ENCODE measurements at places on chromosomes 4 and X.

DNA sequence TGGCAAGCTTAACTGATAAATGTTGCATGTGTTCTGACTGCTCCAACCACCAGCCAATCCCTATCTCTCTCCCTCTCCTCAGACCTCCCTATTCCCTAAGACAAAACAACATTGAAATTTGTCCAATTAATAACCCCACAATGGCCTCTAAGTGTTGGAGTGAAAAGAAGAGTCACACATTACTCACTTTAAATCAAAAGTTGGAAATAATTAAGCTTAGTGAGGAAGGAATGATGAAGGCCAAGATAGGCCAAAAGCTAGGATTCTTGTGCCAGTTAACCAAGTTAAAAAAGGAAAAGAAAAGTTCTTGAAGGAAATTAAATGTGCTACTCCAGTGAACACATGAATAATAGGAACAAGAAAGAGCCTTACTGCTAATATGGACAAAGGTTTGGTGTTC lies 55.6 kb downstream of the FBXW7 start:
- no peak for DNase-seq

- DNase-seq, result no peak
Measured at GRCh38 chr4:52711834-52712250, 39.4 kb downstream of the ERVMER34-1 start.

- no peak for DNase-seq
Measured at GRCh38 chr4:84224522-84224921, 274.6 kb downstream of the NKX6-1 start.

DNA sequence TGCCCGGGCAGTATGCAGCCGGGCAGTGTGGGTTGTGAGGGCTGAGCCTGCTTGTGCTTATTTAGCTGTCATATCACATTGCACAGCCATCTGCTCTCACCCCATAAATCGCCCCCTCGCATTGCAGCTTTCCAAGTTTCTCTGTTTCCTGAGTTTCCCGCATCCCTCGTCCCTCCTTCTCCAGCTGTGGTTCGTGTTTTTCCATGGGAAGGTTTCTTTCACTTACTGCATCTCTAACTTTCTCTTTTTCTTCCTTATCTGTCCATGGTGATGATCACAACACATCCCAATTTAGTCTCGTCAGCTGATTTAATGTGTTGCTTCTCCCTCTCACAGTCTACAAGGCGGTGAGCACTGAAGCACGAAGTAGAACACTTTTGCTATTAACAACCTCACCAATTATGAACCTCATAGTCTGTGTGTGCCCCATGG lies 118.1 kb downstream of the ENPP6 start:
- no peak for DNase-seq

GRCh38 chrX:19659929-19660328 lies 144.6 kb upstream of the MAP3K15 start:
- no peak for DNase-seq

GRCh38 chr4:61251129-61251528 lies 51.0 kb downstream of the ADGRL3 start:
- no peak for DNase-seq

- no peak for DNase-seq
Measured at GRCh38 chr4:47945930-47946726, 31.7 kb upstream of the NFXL1 start.

- DNase-seq, result no peak
Measured at GRCh38 chr4:163967263-163967662, 472.8 kb downstream of the TMA16 start.

DNA sequence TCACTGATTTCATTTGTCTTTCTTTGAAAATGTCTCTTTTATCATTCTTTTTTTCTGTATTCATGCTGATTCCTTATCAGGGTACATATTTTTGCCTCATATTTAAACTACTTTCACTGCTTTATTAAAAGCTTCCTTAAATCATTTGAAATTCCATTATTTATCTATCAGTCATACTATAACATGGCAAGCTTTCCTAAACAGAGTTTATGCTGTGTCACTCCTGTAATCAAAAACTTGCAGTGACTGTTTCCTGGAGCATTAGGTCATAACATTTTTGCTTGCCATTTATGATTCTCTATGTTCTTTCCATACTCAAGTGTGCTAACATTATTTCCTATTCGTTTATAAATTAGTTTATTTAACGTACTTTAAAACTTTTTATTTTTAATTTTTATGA lies 203.7 kb downstream of the BMPR1B start:
- no peak for DNase-seq

GRCh38 chr4:140239311-140239710 lies 85.3 kb upstream of the MAML3 start:
- DNase-seq, result no peak

DNA sequence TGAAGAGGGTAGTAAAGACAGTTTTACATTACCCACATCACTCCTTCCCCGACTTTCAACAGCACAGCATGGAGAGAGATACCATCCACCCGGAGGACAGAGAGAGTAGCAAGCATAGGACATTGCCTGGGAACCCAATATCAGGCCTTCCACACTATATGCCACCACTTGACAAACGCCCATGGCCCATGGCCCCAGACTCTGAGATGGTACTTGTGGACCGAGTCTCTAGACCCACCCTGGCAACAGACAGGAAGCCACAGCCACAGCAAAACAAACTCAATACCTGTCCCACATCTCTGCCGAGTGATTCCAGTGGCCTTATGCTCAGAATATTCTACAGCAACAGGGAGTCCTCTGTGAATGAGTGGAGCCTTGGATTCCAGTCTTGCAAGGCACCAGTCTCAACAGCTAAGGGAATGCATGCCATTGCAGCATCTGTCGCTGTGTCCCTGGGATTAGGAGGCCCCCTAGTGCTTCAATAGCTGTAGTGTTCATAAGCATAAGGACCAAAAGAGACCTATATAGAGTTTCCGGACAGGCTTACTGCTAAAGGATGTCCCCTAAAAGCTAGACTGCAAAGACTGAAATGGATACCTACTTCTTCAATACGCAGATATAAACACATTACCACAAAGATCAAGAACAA lies 14.7 kb upstream of the CT55 start:
- peak; percentile 28 for DNase-seq

DNA sequence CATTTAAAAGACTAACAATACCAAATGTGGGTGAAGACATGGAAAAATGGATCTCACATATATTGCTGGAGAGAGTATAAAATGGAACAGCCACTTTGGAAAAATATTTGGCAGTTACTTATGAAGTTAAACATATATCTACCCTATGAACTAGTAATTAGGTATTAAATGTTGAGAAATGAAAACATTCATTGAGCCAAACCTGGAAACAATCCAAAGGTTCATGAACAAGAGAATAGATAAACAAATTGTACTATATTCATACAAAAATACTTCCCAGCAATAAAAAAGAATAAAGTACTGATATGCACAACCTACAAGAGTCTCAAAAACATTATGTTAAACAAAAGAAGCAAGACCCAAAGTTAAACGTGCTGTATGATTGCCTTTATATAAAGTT lies 4.0 kb upstream of the EGF start:
- DNase-seq, result no peak

DNA sequence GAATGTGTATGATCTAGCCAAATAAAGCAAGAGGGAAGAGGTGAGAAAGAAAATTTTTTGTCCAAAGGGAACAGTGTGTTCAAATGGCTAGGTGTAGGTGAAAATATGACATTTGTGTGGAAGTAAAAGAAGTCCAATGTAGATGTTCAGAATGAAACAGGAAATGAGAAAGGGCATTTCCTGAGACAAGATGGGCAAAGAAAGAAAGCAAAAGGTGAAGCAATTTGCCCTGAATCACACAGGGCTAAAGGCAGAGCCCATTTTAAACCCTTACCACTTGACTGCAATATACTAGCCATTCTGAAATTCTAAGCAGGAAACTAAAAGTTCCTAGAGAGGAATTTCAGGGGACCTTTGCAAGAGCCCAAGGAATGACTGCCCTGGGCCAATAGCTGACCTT lies 36.0 kb downstream of the CLOCK start:
- DNase-seq, result no peak

DNA sequence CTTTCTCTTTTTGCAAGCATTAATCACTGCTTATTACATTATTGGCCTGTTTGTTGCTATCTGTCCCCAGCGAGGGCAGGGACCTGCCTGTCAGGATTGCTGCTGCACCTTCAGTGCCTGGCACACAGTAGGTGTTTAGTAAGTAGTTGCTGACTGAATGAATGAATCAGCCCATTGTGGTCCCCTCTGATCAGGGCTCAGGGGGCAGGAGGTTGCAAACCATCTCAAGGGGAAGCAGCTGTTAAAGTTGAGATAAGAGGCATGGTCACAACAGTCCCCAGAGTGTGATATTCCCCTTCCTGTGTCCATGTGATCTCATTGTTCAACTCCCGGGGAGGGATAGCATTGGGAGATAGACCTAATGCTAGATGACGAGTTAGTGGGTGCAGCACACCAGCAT lies 85.4 kb downstream of the WFS1 start:
- no peak for DNase-seq

DNA sequence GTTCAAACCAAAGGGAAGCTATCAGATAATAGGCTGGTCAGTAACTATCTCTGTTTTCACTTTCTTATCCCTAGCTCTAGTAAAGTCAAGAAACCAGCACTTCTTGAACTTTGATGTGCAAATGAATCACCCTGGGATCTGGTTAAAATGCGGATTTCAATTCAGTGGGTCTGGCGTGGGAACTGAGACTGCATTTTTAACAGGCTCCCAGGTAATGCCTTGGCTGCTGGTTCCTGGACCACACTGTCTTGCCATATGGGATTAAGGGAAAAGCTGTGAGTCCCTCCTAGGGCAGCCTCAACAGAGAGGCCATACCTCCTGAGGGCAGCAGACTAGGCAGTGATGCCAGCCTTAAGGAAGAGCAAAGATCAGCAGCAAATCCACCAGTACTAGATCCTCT lies 1.7 kb downstream of the RNF175 start:
- no peak for DNase-seq

- no peak for DNase-seq
Measured at GRCh38 chrX:148574237-148574973, 74.0 kb downstream of the AFF2 start.

DNA sequence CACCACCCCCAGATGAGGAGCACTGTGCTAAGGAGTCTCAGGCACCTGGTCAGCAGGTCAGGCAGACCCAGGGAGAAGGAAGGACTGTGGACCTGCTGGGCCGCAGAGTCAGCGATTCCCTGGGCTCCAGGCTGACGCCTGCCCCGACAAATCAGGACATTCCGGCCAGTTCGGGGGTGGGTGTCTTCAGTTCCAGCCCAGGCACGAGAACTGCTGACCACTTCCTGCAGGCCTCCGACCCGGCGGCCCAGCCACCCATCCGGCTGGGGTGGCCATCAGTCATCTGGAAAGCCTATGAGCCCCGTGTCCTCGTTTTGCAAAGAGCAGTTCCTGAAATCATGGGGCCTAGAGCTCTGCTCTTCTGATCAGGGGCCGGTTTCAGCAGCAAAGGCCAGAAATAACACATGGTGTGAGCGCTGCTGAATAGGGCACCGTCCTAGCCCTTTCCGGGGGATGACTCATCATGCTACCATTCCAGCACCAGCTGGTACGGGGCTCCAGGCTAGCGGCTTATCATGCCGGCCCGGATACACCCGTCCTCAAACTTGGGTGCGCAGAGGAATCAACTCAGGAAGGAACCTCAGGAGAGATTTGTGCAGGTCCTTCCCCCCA lies 7.8 kb upstream of the SH3TC1 start:
- DNase-seq, result no peak

GRCh38 chr4:8067274-8067936 lies 91.2 kb downstream of the ABLIM2 start:
- no peak for DNase-seq

DNA sequence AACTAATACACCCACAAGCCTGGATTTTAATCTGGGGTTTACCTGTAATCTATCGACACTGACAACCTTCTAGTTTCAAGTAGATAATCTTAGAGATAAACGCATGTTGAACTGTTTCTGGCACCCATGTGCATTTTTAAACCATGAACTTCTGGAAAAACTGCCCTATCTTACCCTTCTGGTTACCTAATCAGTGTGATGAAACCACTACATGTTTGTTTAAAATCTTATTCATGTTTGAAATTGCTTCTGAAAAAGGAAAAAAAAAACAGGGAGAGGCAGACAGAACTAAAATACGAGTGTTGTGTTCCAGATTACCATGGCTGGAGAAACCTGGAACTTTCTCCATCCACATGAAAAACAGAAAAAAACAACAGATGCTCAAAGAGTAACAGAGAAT lies 139.3 kb downstream of the MID1IP1 start:
- no peak for DNase-seq

DNA sequence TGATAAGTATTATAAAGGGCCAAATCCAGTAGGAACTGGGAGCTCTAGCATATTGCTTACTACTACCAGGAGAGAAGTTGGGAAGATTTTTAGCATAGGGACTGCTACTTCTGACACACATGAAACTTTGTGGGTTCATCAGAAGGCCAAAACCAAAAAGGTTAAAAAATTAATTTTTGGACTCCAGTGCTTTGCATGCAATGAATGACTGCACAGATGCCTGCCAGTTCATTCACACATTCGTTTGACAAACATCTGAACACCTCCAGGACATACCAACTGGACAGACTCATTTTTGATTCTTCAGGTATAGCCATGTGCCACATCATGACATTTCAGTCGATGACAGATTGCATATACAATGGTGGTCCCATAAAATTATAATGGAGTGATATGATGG lies 79.8 kb downstream of the MID1IP1 start:
- no peak for DNase-seq

DNA sequence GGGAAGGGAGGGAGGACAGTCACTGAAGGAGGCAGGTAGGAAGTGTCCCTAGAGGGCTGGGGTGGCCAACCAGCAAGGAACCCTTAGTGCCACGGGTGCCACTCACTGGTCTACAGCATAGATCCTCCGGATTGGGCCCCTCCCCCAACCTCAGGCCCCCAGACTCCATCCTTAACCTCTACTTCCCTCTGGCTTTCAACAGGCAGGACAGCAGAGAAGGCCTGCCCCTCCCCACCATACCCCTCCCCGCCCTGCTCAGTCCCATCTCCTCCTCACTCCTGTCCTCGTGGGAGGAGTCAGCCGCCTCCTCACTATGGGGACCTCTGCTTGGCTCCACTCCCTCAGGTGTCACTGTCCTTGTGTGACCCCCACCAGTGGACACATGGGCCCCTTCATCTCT lies 77.7 kb upstream of the PSAPL1 start:
- DNase-seq, result no peak

DNA sequence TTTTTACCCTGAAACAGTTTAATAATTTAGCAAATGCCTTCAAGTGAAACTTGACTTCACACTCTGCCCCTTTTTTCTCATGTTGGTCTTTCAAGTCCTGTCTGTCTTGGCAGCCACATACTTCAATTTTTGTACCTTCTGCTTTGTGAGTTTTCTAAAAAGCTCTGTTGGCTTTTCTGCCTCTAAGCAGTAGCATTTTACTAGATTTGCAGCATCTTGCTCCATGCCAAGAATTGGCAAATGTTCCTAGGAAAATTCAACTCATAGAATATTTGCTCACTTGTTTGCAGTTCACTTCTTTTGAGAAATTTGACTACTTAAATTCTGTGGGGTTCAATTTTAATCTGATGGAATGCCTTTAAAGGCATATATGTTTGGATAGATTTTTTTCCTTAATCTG lies 59.2 kb downstream of the FAM47A start:
- no peak for DNase-seq

GRCh38 chr4:4323705-4324534 lies 33.9 kb downstream of the ZBTB49 start:
- DNase-seq, result no peak

GRCh38 chrX:29870608-29871007 lies 344.8 kb upstream of the MAGEB2 start:
- no peak for DNase-seq

- no peak for DNase-seq
Measured at GRCh38 chr4:6337331-6337935, 67.8 kb downstream of the WFS1 start.

Data from stimulated activated CD4-positive, alpha-beta T cell treated with anti-CD3 and anti-CD28 coated beads, Interleukin-2, amount 100 ng/mL, for 24 hours (primary cell).